ENCODE measurements at places on chromosomes 5 and 9.
A peak's percentile ranks its signal among the peaks of the same experiment; 100 is the strongest.

GRCh38 chr5:6195711-6196358 is 182.5 kb downstream of the MED10 start:
- DNase-seq = no peak

DNA sequence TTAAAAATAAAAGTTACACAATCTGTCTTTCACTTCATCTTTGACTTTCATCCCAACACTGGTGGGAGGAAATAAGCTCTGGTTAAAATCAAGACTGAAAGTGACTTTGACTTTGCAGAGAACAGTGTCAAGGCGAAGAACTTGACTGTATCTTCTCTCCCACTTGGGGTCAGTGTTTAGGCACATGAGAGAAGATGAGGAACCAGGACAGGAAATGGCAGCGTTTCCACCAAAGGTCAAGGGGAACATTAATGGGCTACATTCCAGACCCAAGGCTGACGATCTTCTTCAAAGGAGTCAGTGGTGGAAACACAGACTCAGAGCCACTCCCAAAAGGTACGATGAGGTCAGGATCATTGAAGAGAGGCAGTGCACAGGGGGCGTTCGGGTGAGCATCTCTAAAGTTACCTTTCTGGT is 409.5 kb downstream of the ARHGEF28 start:
- DNase-seq = peak; percentile 77

GRCh38 chr5:24633715-24634325 is 11.0 kb downstream of the CDH10 start:
- DNase-seq = peak; percentile 47

DNA sequence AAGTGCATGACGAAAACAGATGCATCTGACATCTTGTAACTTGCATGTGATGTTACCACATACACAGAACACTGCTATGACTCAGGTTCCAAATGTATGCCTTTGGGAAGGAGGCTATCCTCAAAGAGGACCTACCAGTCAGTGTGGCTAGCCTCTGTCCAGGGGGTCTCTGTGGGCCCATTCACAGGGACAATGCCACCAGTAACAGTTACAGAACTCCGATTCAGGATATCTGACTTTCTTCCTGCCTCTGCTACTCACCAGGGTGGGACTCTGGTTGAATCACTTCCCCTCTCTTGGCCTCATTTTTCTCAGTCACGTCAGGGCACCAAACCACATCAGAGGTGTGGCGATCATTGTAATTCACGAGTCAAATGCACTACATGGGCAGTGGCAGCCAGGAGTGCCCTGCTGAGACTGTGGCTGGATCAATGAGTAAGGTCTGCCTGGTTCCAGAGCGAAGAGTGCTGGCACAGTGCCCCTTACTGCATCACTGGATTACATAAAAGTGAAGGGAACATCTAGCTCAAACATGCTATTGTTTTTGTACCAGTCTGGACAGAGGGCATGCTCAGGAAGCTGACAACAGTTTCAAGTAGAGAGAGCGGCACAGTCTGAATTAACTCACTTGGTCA is 13.2 kb downstream of the ATOX1 start:
- DNase-seq = peak; percentile 90

DNA sequence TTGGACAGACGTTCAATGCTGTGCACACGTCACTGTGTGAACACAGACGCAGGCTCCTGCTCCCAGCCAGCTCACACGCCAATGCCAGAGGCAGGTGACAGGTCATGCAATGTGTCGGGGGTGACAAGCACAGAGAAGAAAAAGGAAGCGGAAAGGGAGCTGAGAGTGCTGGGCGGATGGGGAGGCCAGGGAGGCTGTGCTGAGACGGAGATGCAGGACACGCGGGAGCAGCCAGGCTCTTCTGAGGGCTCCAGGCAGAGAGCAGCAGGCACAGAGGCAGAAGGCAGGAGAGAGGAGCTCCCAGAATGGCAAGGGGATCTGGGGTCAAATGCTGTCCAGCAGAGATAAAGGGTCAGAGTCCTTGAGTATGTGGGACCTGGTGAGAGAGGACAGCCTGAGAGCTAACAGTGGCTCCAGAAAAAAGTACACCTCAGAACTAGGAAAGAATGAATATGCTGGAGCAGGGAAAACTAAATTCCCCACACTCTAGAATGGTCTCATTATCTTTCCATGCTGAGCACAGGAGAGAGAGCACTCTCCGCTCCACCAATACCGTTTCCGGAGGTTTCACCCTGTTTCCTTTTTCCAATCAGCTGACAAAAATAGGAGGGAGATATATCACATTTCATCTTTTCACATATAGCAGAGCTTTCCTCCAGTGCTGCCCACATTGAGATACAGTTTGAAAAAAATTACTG is 32.8 kb upstream of the NSMF start:
- no peak for DNase-seq

- DNase-seq = peak; percentile 33
These were observed 3.1 kb upstream of the PLIN2 start for GRCh38 chr9:19130436-19130835.

GRCh38 chr5:40033411-40033810 is 608.6 kb upstream of the DAB2 start:
- DNase-seq = no peak

DNA sequence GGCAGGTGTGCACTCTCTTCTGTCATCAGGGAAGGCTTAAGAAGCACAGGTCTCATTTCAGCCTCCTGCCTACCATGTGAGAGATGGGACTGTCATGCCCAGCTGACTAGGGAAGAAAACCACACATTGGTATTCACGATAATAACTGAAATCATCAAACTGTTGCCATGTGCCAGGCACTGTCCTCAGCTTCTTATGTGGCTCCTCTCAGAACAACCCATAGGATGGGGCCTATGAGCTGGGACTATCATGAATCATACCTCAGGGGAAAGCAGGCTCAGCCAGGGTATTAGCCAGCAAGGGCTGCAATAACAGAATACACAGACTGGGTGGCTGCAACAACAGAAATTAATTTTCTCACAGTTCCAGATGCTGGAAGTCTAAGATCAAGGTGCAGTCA is 3.3 kb downstream of the AFAP1L1 start:
- no peak for DNase-seq

- no peak for DNase-seq
These were observed 78.6 kb downstream of the MRPS27 start for GRCh38 chr5:72241346-72242003.

DNA sequence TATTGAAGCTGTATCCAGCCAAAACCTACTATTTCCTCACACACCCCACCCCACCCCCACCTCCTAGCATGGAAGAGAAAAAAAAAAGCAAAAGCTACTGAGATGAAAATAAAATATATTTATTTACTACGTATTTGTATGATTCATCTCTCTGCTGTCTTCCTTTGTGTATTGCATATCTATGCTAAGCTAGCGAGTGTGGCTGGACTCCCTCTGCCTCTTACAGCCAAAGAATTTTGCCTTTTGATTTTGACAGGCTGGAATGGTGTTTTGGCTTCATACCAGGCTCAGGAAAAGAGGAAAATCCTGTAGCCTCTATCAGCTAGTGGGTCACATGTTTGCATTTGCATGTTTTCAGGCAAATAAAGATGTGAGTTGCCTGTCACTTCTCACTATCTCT is 2.2 kb downstream of the ABLIM3 start:
- peak; percentile 49 for DNase-seq

DNA sequence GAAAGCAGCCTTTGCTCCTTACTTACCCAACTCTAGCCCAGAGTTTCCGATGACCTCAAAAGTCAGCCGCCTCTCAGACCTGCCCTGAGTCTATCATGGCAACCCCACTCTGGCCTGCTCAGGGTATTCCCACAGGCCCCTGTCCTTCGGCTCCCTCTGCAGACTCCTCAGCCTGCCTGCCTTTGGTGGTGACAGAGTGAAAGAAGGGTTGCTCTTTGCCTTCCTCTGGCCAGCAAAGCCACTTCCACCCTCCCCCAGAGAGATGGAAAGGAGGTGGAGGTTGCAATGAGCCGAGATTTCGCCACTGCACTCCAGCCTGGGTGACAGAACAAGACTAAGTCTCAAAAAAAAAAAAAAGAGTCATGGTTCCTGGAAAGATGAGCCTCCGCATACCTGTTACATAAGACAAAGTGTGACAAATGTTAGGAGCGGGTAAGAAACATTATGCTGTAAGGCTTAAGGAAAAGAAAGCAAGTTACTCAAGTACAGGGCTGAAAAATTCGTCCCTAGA is 2.3 kb upstream of the SMIM33 start:
- DNase-seq = no peak

DNA sequence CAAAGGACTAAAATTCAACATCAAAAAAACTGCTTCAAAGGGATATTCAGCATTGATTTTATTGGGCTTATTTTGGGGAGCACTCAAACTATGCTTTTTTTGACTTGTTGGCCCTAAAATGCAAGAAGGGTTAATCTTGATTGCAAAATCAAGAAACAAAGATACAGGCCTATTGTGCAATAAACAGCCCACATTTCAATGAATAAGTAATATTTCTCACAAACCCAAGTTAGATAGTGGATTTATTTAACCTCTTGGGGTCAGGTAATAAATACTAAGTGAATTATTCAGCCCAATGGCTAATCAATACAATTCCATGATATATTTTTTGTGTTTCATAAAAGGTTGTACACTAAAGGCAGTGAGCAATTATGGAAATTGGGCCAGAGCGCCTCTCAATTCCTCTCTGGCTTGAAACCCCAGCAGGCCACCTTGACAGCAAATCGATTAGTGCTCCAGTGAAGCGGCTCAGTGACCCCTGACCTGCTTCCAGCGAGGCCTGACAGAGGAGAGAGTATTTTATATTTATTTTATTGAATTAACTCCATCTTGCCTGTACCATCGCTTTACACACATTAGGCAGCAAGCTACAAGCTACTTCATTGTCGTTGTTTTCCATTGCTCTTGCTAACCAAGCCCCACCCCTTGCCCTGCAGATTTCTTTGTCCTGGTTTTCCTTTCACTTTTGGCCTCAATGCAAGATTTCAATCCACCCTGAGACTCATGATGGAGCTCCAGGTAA is 65.5 kb downstream of the EBF1 start:
- peak; percentile 50 for DNase-seq

DNA sequence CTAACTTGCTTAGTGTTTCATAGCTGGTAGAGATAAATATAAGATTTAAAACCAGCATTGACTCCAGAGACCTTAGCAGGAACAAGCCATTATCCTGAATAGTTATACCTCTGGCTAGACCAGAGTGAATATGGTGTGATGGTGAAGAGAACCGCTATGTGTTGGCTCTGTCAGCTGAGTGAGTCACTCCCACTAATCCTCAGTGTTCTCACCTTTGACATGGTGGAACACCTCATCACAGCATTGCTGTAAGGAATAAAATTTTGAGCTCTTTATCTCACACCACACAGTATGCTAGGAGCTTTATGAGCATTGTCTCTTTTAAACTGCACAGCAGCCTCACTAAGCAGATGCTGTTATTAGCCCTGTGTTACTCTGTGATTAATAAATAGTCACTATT is 90.7 kb upstream of the DHFR start:
- peak; percentile 64 for DNase-seq

GRCh38 chr5:113061846-113062780 is 85.5 kb downstream of the DCP2 start:
- DNase-seq = peak; percentile 87

DNA sequence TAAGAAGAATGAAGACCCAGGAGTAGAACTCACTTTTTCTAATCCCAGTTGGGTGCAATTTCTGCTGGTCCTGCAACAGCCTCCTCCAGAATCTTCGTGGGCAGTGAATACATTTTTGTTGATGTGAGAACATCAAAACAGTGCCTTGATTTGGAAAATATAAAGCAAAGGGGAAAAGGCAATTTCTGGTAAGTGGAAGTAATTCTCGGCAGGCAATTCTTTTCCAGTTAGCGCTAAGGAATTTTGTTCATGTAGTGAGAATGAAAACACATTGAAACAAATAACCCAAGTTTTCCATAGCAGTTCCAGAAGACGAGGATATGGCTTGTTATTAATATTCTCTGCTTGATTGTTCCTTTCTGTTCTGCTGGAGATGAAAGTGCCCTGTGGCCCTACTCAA is 178.7 kb downstream of the SPATA31D1 start:
- no peak for DNase-seq

- DNase-seq = peak; percentile 98
These were observed 197.6 kb downstream of the DRD1 start for GRCh38 chr5:175246242-175246888.

- peak; percentile 13 for DNase-seq
These were observed 237.7 kb downstream of the MLLT3 start for GRCh38 chr9:20384642-20385041.

- DNase-seq = peak; percentile 65
These were observed 115.4 kb downstream of the LHX2 start for GRCh38 chr9:124126648-124127646.

- DNase-seq = no peak
These were observed 818.8 kb upstream of the TYRP1 start for GRCh38 chr9:11874414-11874813.

DNA sequence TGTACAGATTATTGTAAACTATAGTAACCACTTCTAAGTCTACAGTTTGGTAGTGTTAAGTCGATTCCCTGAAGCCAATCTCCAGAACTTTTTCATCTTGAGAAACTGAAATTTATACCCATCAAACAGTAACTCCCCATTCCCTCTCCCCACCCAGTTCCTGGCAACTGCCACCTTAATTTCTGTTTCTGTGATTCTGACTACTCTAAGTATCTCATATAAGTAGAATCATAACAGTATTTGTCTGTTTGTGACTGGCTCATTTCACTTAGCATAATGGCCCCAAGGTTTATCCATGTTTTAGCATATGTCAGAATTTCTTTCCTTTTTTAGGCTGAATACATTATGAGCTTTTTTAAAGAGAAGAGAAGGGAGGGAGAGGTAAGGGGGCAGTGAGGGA is 61.4 kb downstream of the SPOCK1 start:
- no peak for DNase-seq

DNA sequence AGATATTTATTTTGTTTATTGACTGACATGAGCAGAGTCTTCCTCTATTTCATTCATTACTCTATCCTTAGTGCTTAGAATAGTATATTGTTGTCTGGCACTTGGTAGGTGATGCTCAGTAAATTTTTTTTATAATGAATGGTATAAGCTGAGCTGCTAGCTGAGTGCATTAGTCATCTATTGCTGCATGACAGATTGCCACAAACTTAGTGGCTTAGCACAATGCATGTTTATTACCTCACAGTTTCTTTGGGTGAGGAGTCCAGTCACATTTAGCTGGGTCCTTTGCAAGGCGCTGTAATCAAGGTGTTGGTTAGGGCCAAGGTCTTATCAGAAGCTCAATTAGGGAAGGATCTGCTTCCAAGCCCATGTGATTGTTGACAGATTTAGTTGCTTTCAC is 23.1 kb downstream of the SMAD5 start:
- no peak for DNase-seq

Measured in astrocyte of the spinal cord (primary cell).